ENCODE measurements at places on chromosomes 16 and 17.

DNA sequence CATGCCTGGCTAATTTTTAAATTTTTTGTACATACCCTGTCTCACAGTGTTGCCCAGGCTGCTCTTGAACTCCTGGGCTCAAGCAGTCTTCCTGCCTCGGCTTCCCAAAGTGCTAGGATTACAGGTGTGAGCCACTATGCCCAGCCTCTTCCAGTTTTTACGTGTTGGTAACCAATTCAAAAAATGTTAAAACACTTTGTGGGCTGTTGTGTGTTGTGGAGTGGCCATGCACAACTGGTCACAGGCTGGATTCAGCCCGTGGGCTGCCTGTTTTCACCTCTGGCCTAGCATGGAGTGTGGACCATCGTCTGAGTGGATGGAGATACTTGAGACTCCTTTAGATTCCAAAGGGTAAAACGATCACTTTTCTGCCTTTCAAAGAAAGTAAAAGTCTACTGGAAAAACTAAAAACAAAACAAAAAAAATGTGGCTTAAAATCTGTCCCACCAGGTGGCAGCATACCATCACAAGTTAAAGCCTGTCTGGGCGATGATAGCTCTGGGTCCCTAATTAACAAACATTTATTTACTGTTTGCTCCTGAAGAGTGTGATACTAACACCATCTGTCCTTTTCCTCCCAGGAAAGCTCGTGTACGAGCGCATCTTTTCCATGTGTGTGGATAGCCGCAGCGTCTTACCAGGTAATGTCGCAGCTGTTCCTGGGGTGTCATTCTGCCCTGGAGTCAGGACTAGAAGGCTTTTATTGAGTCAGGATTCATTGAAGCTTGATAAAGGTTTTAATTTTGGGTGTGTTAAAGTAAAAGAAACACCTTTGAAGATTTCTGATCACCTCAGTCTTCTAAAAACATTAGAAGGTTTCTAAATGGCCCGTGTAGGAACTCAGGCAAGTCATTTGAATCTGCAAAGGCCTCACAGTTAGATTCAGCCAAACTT lies 45.8 kb downstream of the VPS35L start:
- peaks cover 7% of the 10 kb centered on the region for H3K36me3 ChIP-seq
- H3K4me1 ChIP-seq, result peaks cover 4% of the 10 kb centered on the region
- H3K27ac ChIP-seq, result no peak overlapping the region
- H3K27me3 ChIP-seq, result no peaks in the 10 kb centered on the region

- H3K27ac ChIP-seq, result no peak overlapping the region
- peaks cover 44% of the 10 kb centered on the region for H3K4me1 ChIP-seq
- H3K27me3 ChIP-seq, result no peaks in the 10 kb centered on the region
- no peak for DNase-seq
Observed at GRCh38 chr17:38454532-38454931, 26.3 kb downstream of the ARHGAP23 start.

- no peaks in the 10 kb centered on the region for H3K36me3 ChIP-seq
- no peak overlapping the region for H3K4me3 ChIP-seq
- no peak overlapping the region for H3K27ac ChIP-seq
- H3K27me3 ChIP-seq, result no peaks in the 10 kb centered on the region
Observed at GRCh38 chr16:35533683-35534082, 2074.3 kb downstream of the TP53TG3F start.

- no peak for DNase-seq
- no peaks in the 10 kb centered on the region for H3K4me1 ChIP-seq
- no peak overlapping the region for H3K27ac ChIP-seq
- H3K27me3 ChIP-seq, result no peaks in the 10 kb centered on the region
- H3K4me3 ChIP-seq, result no peak overlapping the region
- H3K36me3 ChIP-seq, result no peaks in the 10 kb centered on the region
Observed at GRCh38 chr16:80171199-80171598, 369.6 kb upstream of the DYNLRB2 start.

GRCh38 chr17:17232303-17232621 lies 4.7 kb downstream of the FLCN start:
- no peak overlapping the region for H3K27ac ChIP-seq
- DNase-seq, result no peak
- peaks cover 5% of the 10 kb centered on the region for H3K4me1 ChIP-seq
- no peaks in the 10 kb centered on the region for H3K27me3 ChIP-seq
